ENCODE measurements at places on chromosomes 11 and 22.

- no peak for DNase-seq
These were observed 968 bp downstream of the RHBDD3 start for GRCh38 chr22:29266564-29267461.

GRCh38 chr11:47388697-47389576, 10.6 kb upstream of the SPI1 start:
- no peak for DNase-seq

GRCh38 chr11:116335078-116335477, 437.7 kb downstream of the BUD13 start:
- DNase-seq = peak; percentile 48

GRCh38 chr22:33326540-33327295, 268.5 kb upstream of the SYN3 start:
- DNase-seq = no peak

Measured in kidney (tissue), 22 donors.